ENCODE measurements at places on chromosomes 1 and 21.

DNA sequence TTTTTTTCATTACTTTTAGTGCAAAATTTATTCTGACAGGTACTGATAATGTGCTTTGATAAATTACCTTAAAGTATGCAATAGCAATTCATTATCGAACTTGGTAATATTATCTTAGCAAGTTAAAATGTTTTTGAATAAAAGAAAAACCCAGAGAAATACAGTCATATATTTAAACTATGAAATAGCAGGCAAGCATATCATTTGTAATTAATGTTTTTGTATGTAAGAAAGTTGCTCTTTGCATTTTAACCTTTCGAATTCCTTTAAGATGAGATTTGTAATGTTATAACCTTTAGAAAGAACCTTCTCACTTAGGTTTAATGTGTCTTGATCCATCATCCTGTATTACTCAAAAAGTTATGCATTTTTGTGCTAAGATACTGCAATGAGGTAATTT is 585.6 kb downstream of the PTBP2 start:
- no peak for DNase-seq

- DNase-seq: no peak
Measured at GRCh38 chr1:222106377-222106776, 364.5 kb upstream of the DUSP10 start.

DNA sequence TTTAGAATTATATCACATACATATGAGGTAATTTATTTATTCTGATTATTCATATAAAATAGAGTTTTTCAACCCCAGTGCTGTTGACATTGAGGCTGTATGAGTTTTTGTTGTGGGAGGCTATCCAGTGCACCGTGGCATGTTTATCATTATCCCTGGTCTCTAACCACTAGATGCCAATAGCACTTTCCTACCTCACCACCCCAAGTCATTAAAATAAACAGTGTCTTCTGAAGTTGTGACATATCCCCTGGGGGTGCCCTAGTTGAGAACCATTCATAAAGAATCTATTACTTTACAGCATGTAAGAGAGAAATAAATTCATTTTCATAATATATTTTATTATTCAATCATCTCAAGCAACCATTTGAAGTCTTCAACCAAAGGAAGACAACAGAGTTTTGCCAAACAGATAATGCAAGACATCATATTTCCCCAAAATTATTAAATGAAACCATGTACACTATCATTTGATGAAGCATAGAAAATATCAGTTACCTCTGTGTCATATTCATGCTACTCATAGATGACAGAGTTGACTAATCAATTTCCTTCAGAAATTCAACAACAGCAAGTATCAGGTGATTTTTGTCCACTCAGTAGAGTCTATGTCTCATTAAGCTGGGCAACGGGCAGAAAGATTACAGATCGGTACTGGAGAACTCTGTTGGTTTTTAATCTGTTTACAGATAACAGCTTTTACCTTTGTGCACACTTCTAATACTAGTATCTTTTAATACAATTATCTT is 39.5 kb upstream of the RGS1 start:
- no peak for DNase-seq

- DNase-seq: no peak
Measured at GRCh38 chr1:2412773-2413494, 570 bp upstream of the PEX10 start.

- DNase-seq: no peak
Measured at GRCh38 chr21:17949421-17949820, 130.3 kb upstream of the C21orf91 start.

GRCh38 chr1:211135342-211135950 is 1.5 kb upstream of the KCNH1 start:
- no peak for DNase-seq

DNA sequence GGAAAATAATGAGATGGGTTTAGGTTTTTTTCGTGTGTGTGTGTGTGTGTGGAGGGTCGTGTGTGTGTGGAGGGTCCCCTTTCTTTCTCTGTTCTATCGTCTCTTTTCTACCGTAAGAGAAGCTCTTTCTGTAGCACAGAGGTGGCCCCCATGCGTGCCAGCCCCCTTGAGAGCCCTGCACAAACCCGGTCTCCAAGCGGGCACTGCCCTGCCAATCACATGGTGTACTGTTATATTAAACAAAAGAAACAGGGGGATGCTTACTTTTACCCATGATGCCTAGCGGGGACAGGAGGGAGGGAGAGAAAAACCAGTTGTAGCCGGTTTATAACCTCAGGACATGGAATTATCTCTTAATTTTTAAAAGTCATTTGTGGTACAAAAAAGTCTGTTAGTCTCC is 41.0 kb downstream of the GATAD2B start:
- no peak for DNase-seq

- DNase-seq: no peak
Measured at GRCh38 chr1:101203820-101204540, 32.8 kb upstream of the S1PR1 start.

- no peak for DNase-seq
Measured at GRCh38 chr1:19033515-19033839, 77.0 kb upstream of the IFFO2 start.

Measured in stimulated activated CD4-positive, alpha-beta T cell treated with anti-CD3 and anti-CD28 coated beads, Interleukin-1b, Interleukin-23, amount 100 ng/mL, for 1 hour (primary cell).